CD4-positive, alpha-beta T cell treated with Interleukin-4 for 1 hour (primary cell): ENCODE measurements at places on chromosomes 4 and X.

- no peak for DNase-seq
Measured at GRCh38 chr4:82128355-82128754, 245.4 kb downstream of the HNRNPD start.

- no peak for DNase-seq
Measured at GRCh38 chr4:88059766-88060165, 52.3 kb downstream of the PKD2 start.

DNA sequence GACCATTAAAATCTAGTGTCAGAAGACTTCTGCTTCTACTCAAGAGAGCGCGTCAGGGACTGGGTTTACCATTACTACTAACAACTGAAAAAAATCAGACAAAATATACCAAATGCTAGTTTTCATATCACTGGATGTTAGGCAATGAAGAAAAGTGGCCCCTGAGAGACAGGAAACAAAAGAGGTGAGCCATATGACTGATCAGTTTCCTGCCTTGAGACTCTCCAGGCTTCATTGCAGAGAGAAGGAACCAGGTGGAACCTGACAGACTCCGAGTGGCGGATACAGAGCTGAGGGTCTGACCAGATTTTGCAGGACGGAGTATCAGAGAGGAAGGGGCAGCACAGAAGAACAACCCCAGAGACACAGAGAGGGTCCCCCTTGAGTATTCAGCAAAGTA is 86.3 kb downstream of the C4orf51 start:
- no peak for DNase-seq

- DNase-seq, result no peak
Measured at GRCh38 chr4:1047106-1047975, 35.9 kb downstream of the FGFRL1 start.

- DNase-seq, result no peak
Measured at GRCh38 chr4:157996061-157997028, 176.5 kb downstream of the GASK1B start.

- no peak for DNase-seq
Measured at GRCh38 chr4:75878246-75878756, 24.0 kb downstream of the PPEF2 start.

GRCh38 chr4:169136796-169137557 is 126.9 kb upstream of the CBR4 start:
- no peak for DNase-seq

- no peak for DNase-seq
Measured at GRCh38 chr4:1194010-1194900, 21.9 kb upstream of the SPON2 start.

DNA sequence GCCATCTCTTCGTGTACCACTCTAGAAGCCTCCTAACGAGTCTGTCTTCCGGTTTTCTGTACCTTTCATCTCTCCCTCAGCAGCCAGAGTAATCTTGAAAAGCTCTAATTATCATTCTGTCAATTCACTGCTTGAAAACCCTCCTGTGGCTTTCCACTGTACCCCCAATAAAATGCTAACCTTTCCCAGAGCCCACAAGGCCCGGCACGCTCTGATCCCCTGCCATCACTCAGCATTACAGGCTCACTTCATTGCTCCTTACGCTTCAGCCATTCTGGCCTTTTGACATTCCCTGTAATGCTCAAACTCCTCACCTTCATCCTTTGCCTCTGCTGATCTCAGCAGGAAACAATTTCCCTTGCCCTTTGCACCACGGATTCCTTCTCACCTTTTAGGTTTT is 112.9 kb downstream of the ARHGAP10 start:
- DNase-seq, result no peak

DNA sequence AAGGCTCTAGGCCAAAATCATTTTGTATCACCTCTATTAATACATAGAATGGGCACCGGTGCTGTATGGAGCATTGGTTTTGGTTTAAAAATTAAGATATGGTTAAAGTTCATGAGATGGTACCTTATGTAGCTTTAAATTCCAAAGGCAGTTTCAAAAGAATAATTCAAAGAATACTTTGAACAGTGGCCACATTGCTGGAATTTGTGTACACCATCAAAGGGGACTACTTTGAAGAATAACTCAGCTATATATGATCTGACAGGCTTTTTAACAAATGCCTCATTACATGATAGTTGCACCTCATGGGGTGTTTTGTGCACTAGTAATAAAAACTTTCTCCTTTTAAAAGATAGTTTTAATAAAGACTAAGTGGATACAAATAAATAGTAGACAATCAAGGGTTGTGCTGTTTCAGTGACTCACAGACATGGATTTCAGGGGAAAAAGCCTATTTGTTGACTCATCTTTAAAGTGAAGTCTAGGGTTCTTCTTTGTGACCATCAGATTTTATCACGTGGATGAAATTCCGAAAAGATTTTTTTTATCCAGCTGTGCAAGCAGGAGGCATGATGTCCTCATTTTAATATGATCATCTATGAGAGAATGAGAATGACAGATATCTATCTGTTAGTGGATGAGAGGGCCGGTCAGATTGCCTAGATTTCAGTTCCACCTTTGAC is 12.8 kb downstream of the MTM1 start:
- DNase-seq, result no peak

DNA sequence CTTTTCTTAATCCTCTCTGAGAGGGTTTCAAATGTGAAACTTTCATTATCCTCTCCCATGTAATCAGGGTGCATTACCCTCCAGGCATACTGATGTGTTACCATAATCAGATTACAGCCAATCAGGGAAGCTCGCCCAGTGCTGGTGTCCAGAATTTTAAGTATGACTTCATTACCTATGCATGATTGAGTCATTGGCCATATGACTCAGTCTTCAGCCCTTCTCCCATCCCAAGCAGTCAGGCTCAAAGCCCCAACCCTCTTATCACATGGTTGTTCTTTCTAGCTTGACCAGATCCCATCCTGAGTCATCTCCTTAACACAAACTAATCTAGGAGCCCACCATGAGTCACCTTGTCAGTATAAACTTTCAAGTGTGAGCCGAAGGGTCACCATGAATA is 1668.1 kb upstream of the AGA start:
- DNase-seq, result no peak

- DNase-seq, result no peak
Measured at GRCh38 chrX:109667986-109668385, 43.0 kb upstream of the KCNE5 start.

- peak; percentile 4 for DNase-seq
Measured at GRCh38 chr4:1992468-1993168, 16.2 kb downstream of the NELFA start.

DNA sequence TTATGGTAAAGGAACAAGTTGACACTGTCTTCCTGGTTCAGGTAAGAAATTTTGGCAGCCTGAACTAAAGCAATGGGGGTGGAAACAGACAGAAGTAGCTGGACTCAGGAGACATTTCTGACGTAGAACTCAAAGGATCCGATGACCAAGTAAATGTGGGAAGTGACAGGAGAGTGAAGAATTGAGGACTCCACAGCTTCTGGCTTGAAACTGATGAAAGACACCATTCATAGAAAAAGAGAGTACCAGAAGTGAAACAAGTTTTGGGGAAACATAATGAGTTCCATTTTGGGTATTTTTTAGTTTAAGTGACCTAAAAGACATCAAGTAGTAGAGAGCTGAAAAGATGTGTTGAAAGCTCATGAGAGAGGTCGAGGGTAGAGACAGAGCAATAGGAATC is 5.7 kb downstream of the FAM120C start:
- DNase-seq, result no peak

DNA sequence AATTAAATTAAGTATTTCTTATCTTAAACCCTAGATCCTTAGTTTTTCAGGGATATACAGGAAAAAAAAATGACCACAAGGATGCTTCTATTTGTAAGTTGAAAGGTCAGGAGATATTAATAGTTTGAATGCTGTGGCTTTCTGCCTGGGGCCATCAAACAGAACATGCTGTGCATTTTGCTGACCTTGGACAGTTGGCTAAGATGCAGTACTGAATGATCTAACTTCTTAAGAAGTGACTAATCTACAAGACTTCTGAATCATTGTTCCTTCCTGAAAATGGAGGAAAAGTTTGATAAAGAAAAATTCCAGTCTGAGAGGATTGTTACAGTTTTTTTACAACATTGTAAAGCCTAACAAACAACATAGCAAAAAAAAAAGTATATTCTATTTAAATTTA is 237.8 kb upstream of the JADE1 start:
- no peak for DNase-seq

DNA sequence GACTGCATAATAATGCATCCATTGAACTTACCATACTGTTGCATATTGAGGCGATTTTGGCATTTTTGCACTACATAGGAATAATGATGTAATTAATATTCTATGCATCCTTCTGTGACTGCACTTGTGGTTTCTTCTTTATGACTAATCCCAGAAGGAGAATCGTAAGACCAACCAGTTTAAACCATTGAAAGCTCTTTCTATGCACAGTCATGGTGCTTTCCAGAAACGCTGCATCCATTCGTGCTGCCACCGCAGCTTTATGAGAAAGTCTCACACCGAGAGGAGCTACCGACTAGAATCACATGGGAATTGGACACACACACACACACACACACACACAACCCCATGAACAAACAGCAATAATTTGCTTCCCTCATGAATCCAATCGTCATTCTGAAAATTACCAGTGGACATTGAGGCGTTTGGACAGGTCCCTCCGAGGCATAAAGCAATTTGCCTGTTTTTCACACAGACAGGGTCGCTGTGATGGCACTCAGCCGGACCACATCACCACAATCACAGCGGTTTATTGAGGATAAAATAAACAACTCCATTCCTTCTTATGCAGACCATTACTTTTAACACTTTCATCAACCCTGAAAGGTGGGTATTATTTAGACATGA is 64.2 kb downstream of the PACRGL start:
- DNase-seq, result no peak

- no peak for DNase-seq
Measured at GRCh38 chr4:2712261-2712842, 43.8 kb downstream of the TNIP2 start.

- DNase-seq, result no peak
Measured at GRCh38 chr4:78737035-78737434, 39.1 kb upstream of the BMP2K start.
